ENCODE measurements at places on chromosomes 7 and 10. TPM values are rescaled to one million over a fixed set of nuclear protein-coding genes. Genes with fewer than 3 reads are reported as not detected.

DNA sequence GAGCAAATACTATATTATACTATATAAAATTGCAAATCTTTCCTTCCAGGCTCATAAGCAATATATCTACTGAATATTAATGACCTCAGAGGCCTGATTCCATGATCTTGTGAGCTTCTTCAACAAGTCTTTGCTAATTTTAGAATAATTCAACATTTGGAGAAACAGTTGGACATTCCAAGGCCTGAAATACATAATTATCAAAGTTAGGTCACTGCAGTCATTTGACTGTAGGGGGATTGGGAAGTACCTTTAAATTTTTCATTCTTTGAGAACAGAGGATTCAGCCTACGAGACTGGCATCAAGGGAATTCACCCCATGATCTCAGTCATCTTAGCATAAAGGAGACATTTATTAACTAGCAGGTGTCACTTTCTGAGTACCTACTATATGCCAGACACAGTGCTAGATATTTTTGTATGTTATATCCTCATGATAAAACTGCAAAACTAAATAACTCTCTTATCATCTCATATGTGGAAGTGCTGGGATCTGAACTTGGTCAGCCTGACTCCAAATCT lies 85.4 kb downstream of the DOCK4 start:
- H3K4me1 ChIP-seq = no peaks in the 10 kb centered on the region
- DNase-seq = no peak
- no peaks in the 10 kb centered on the region for H3K27me3 ChIP-seq
- no peaks in the 10 kb centered on the region for H3K36me3 ChIP-seq

The POR gene
- 87.7 TPM for total RNA-seq

The FAM25A gene
- total RNA-seq = not detected

DNA sequence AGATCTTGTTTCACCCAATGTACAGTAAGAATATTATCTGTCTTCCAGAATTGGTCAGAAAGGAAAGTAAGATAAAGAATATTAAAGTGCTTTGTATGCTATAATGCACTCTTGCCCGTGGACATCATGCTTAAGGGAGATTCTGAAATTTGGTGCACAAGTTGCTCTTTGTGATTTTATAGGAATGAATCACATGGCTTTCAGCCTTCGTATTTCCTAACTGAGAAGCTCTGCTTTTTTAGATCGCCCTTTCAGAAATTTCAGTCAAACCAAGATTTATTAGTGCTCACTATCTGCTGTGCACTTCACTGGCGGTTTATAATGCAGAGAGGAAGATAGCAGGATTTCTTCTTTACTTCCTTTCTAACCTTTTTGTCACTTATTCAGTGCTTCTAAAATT lies 1248.5 kb upstream of the LRRN3 start:
- no peak for DNase-seq
- no peaks in the 10 kb centered on the region for H3K4me1 ChIP-seq
- no peaks in the 10 kb centered on the region for H3K36me3 ChIP-seq
- no peak overlapping the region for H3K4me3 ChIP-seq
- H3K27ac ChIP-seq = no peak overlapping the region

DNA sequence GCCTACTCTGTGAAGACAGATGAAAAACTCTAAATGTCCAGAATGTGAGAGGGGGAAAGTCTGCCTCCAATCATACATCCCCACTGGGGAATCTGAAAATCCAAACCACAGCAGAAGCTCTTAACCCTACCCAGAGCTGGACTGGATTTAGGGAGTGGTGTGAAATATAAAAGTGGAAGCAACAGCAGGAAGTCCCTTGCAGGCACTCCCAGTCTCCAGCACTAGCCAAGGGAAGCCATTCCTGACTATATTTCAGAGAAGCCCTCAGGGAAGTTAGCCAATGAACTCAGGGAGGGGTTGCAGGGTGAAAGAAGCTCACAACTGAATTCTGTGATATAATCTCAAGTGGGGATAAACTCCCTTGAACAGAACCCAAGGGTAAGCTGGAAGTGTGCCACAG lies 51.5 kb downstream of the CRPPA start:
- H3K36me3 ChIP-seq = no peaks in the 10 kb centered on the region
- DNase-seq = no peak
- H3K27me3 ChIP-seq = no peaks in the 10 kb centered on the region
- no peak overlapping the region for H3K27ac ChIP-seq
- no peaks in the 10 kb centered on the region for H3K4me1 ChIP-seq
- H3K4me3 ChIP-seq = no peak overlapping the region

GRCh38 chr10:95794195-95794594 lies 38.2 kb downstream of the ENTPD1 start:
- H3K4me1 ChIP-seq = no peaks in the 10 kb centered on the region
- no peak overlapping the region for H3K27ac ChIP-seq
- no peaks in the 10 kb centered on the region for H3K27me3 ChIP-seq

DNA sequence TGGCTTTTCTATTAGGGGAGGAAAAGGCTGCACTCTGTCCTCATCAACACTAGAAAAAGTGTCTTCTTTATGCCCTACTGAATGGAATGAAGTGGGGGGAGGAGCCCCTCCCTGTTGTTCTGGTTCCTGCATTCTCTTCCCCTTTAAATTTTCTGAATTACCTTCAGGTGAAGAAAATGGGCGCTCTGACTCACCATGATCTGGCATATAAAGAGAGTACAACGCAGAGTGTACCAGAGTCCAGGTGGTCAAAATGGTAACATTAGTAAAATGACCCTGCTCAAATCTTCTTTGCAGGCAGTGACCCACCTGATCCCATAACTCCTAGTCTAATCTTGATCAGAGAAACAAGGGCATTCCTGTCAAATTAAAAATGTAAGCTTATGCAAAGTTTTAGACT lies 80.7 kb downstream of the THSD7A start:
- no peaks in the 10 kb centered on the region for H3K4me1 ChIP-seq
- no peaks in the 10 kb centered on the region for H3K36me3 ChIP-seq
- H3K4me3 ChIP-seq = no peak overlapping the region
- no peak overlapping the region for H3K27ac ChIP-seq
- H3K27me3 ChIP-seq = no peaks in the 10 kb centered on the region

The COL1A2 gene
- 300 TPM for total RNA-seq

- H3K27ac ChIP-seq = no peak overlapping the region
- no peak for DNase-seq
- no peaks in the 10 kb centered on the region for H3K27me3 ChIP-seq
- H3K36me3 ChIP-seq = no peaks in the 10 kb centered on the region
Observed at GRCh38 chr10:110546499-110547110, 20.9 kb upstream of the SMC3 start.

GRCh38 chr10:103395754-103396066 lies 565 bp downstream of the ATP5MK start:
- H3K4me1 ChIP-seq = peaks cover 9% of the 10 kb centered on the region
- H3K27ac ChIP-seq = peak overlapping the region; percentile 87
- no peak for DNase-seq
